Thoracic aorta (tissue), 2 donors: ENCODE measurements at places on chromosomes 4 and X.

GRCh38 chr4:114688059-114688458 lies 89.5 kb downstream of the UGT8 start:
- DNase-seq = no peak

DNA sequence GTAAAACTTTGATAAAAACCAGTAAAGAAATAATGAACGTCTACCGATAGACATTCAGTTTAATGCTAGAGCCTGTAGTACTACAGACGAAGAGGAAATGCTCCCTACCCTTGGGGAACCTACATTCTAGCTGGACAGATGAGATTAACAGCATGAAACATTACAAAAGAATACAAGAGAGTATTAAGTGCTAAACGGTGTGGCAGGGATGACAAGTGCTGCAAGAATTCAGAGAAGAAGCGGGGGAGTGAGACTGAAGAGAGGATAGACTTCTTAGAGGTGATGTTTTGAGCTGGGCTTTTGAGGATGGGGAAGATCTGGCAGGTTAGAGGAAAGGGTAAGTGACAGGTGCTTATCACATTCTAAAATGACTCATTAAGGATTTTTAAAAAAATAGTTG lies 52.6 kb upstream of the ESX1 start:
- DNase-seq = no peak

GRCh38 chrX:118948270-118948669 lies 26.1 kb upstream of the LONRF3 start:
- no peak for DNase-seq

GRCh38 chr4:154614306-154614705 lies 1.9 kb upstream of the FGG start:
- DNase-seq = no peak
